ENCODE measurements at places on chromosomes 4 and X.

GRCh38 chr4:26763648-26764047 is 97.0 kb upstream of the STIM2 start:
- no peak for DNase-seq

GRCh38 chr4:176622251-176622948 is 170.3 kb downstream of the VEGFC start:
- DNase-seq: no peak

GRCh38 chr4:156633847-156634246 is 337.8 kb downstream of the PDGFC start:
- DNase-seq: no peak

DNA sequence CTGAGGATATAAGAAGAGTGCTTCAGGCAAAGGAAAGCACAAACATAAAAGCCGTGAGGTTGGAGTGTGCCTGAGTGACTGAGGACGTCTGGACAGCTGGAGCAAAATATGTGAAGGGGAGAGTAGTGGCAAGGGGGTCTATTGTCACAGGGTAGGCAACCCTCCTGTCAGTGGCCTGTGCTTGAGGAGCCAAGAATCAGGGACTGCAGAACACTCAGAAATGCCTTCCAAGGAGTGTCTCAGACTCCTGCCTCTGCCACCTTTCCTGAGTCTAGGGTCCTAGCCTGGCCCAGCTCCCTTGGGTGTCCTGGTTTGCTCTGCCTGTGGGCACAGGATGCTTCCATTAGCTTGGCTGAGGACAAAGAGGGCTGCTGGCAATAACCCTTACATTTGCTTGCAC is 152.5 kb upstream of the PJA1 start:
- DNase-seq: no peak

DNA sequence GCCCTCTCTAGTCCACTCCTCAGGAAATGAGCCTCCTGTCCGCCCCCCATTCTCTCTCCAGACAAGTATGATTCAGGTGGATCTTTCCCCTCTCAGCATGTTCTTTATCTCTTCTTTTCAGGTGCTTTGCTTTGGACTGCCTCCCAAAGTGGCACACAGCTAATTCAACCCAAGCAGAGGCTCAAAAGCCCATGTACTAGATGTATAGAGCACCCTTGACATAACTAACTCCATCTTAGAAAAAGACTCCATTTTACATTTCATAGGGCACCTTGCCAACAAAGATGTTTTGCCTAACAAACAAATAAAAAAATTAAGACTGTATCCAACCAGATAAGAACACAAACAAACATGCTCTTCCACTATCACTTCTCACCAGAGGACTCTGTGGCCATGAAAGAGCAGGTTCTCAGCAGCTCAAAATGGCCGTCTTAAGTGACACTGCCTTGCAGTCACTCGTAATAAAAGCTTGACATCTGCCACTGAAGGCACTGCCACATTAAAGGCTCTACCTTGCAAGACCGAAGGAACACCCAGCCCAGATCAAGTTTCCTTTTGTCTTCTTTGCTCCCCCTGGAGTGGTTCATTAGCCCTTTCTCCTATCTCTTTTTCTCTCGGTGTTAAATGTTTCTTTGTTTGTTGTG is 84.9 kb upstream of the TAB3 start:
- DNase-seq: no peak

DNA sequence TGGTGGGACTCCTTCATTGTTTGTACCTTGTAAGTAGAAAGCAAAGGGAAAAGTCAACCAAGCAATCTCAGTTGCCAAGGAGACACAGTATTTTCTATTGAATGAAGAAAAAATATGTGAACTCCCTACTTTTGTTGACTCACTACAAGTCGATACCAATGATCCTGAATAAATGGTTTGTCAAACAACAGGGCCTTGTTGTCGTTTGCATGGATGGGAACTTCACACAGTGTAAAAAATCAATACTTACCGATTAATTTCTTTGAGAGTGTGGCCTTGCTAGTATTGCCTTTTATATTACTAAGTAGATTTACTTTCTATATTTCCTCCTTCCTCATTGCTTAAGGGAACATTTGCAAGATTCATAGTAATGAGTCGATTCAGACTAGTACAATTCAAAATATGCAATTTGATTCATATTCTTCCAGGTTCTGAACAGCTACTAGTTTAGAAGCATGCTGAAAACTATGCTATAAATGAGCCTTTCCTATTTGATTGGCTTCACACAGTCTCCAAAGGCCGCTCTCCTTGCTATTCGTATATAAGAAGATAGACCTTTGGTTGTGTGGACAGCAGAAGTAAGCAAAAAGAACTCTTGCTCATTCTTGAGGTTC is 108.0 kb downstream of the ZNF330 start:
- DNase-seq: no peak

- DNase-seq: no peak
Measured at GRCh38 chr4:152951348-152951747, 15.2 kb downstream of the FHDC1 start.

GRCh38 chr4:168995537-168996295 is 14.3 kb downstream of the CBR4 start:
- no peak for DNase-seq

- DNase-seq: peak; percentile 73
Measured at GRCh38 chrX:150568320-150569154, at the start of gene MTM1. Gene MTM1, plus strand, starts transcription at chrX:150568621. Its CDS starts 23,994 bp downstream, at chrX:150592615.

DNA sequence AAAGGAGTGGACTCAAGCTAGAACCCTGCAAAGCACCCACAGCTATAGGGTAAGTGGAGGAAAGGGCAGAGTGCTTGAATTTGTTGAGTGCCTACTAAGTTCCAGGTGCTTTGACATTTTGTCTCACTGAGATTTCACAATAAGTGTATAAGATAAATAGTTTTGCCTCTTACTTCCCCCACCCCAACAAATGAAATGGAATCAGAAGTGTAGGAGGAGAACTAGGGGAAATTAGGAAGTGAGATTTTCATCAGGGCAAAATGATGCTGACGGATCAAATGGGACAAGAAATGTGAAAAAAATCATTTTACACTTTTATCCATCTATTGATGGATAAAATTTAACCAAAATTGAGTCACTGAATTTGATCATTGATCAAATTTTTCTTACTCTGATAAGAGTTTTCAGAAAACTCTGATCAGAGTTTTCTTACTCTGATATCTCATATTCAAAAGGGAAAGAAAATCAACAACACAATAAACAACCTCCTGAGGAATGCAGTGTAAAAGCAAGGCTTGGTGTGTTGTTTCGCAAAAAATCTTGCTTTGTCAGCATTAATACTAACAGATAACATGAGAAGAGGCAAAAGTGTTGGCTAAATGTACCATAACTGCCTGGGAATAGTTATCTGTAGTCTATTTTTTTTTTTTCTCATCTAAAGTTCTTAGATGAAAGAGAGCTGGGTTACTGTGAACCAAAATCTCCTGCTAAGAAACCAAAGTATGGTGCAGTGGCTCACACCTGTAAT is 24.9 kb downstream of the PLAC8 start:
- DNase-seq: no peak

DNA sequence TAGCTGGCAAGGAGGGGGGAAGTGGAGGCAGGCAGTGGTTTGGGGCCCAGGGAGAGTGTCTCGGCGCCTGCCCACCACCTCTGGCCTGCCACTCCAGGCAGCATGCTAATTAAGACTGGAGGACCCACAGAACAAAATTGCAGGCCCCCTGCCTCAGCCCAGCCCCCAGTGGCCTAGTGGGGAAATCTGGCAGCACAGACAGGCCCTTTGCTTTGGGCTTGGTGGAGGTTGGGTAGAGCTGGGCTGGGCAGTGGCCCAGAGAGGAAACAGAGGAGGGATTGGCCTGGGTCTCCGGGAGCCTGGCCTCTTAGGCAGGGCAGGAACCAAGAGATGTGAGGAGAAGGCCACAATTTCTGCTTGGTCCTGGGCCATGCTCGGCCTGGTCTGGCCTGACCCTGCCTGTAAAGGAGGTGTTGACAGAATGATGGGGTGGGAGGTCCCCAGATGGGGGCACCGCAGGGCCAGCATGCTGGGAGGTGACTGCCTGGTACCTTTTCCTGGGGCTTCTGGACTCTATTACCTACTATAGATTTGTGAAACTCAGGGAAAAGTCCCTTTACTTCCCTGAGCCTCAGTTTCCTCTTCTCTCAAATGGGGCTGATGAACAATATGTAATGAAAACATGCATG is 92.4 kb upstream of the PJA1 start:
- DNase-seq: no peak

DNA sequence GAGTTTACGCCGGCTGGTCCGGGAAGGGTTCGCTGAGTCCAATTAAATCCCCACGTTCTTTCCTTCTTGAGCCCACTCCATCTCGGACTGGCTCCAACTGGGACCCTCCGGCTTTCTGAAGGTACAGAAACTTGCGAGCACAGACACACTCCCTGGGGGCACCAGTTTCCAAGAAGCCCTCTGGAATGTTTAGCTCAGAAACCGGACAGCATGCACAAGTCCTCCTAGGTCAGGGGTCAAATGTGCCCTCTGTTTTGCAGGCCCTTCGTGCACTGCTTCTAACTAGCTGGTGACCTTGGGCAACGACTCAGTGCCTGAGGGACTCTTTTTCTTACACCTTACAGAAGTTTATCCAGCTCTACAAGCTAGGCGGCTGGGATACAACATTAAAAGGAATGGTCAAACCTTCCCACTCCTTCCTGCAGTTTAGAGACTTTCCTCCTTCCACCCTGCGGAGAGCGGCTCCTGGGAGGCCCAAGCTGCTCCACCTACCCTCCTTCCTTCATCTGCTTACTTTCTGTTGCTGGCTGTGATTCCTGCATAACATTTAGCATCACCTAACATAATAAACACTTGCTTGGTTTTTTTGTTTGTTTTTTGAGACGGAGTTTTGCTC is 275.5 kb downstream of the BCOR start:
- DNase-seq: no peak

All from DMS79 (cell line).